Central memory CD4-positive, alpha-beta T cell (primary cell): ENCODE measurements at places on chromosomes 3 and 15.

DNA sequence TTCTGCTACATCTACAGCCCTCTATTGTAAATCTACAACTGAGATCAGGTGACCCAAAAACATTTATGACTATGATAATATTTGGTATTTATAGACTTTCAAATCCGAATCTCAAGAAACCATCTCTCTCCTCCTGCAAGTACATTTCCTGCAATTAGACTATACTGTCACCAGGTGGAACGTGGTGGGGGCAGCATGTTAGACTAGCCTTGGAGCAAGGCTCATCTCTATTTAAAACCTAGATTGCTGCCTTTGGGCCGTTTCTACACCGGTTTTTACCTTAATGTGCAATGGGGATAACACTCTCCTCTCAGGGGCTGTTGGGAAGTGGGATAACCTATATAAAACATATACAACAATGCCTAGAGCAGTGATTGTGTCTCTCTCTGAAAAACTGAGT, 3.8 kb upstream of the KATNBL1 start:
- no peak for DNase-seq

DNA sequence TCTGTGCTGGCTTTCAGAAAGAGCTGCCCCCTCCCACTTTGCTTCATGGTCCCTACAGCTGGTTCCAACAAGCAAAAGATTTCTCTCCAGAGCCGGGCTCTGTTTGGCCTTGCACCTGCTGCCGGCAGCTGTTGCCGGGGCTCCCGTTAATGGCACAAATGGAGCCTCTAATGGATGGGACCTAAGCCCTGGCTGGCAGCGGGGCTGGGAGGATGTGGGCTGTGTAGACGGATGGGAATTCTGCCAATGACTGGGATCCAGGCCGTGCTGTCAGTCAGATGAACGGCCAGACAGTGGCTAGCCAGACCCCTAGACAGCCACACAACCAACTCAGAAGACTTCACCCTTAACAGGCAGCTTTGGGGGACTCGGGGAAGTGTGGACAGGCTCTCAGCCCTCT, 88.0 kb downstream of the RPLP1 start:
- no peak for DNase-seq

- DNase-seq, result no peak
These were observed 2.3 kb upstream of the CCR2 start for GRCh38 chr3:46351646-46352045.

GRCh38 chr3:13825311-13825579, 54.6 kb downstream of the WNT7A start:
- no peak for DNase-seq

- DNase-seq, result no peak
These were observed 47.1 kb downstream of the ERC2 start for GRCh38 chr3:56421205-56421604.

DNA sequence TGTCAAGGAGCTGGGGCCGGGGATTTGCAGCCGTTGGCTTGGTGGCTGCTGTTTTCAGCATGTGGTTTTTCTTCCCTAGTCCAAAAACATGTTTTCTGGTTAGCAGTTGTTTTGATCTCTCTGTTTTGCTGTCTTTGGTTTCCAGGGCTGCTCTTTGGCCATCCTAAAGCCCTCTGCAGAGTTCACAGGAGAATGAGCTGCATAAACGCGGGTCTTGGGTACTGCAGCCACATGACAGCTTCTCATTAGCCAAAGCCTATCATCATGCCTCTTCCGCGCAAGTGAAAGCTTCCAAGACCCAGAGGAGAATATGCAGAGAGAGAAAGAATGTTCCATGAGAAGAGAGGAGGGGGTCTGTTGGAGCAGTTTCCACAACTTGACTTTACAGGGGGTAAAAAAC, 138.5 kb downstream of the NTRK3 start:
- DNase-seq, result no peak

DNA sequence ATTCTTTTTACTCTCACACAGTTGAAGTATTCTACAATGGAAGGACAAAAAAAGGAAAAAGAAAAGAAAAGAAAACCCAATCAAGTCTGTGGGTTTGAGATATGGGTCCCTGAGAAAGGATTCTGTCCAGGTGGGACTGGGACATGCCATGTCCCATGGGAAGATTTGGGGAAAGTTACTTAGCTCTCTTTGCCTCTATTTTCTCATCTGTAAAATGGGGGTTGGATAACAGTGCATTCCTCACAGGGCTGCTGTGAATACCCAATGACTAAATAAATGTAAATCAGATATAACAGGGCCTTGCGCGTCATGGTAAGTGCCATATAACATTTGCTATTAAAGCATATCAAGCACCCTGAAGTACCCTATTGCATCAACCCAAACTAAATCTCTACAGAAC, 105.7 kb downstream of the CPN2 start:
- no peak for DNase-seq

- no peak for DNase-seq
These were observed 197.7 kb downstream of the CD47 start for GRCh38 chr3:107892955-107893624.

GRCh38 chr15:53312707-53313106, 446.8 kb downstream of the WDR72 start:
- DNase-seq, result no peak

- no peak for DNase-seq
These were observed 1.1 kb downstream of the TM6SF1 start for GRCh38 chr15:83108266-83109219.

- DNase-seq, result no peak
These were observed 28.2 kb upstream of the NOX5 start for GRCh38 chr15:68986322-68986721.

DNA sequence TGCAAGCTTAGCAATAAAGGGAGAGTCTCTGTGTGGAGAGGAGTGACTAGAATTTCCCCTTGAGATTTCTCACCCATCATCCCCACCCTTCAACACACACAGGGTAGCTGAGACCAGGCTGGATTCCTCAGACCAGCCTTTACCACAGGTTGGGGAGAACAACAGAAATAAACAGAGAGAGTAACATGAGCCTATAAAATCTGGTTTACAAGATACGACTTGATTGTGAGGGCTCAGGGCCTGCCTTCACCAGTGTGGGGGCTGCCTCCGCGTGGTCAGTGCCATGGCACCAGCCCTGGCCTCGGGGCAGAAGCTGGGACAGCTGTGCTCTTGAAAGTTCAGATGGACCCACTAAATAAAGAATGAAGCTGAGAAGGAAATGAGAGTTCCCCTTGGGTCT, 14.6 kb upstream of the MAGEF1 start:
- DNase-seq, result no peak

- DNase-seq, result no peak
These were observed 106.3 kb upstream of the RNU6-1 start for GRCh38 chr15:67945951-67946700.

DNA sequence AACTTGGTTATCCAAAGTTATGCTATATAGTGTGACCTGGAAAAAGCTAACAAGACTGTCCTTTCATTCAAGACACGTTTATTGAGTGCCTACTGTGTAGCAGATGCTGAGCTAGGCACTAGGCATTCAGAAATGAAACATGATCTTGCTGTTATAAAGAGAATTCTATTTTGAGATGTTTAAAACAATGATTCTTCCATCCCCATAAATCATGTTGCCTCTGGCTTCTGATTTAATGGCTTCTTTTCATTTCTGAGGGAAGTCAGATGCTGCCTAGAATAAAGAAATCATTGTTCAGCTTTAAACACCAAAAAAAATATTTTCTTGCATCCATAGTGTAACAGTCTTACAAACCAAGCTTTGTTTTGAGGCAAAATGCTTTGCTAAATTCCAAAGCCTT, 620.9 kb upstream of the UBE2E2 start:
- DNase-seq, result no peak

GRCh38 chr3:128434524-128434923, 32.2 kb downstream of the DNAJB8 start:
- no peak for DNase-seq

- no peak for DNase-seq
These were observed 7.0 kb downstream of the CEP152 start for GRCh38 chr15:48803877-48804276.

DNA sequence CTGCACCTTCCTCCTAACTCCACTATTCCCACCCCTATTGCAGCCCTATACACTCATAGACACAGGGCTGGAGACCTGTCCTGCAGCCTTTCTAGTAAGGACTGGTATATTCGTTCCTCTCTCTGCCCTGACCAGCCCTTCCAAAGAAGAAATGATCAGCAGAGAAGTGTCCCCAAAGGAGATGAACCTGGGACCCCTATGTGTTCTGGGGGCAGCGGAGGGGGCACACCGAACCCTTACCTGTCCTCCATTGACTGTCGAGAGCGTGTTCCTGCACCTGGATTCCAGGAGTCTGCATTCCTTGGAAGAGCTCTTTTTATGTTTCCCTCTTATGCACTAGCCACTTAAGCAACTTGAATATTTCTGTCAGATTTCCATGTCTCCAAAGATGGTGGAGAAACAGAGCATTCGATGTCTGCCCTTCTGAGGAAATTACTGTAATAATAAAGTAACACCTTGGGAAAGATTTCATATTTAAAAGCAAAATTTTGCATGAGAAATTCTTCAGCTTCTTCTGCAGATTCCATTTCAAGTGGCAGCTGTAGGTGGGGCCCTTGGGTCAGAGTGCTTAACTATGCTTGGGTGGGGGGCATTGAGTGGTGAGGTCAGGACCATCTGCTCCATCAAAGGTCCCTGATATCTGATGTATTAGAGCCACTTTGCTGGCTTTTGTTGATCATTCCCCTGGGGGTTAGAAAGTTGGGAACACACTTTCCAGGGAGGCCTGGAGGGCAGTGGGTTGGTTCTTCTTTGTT, 6.3 kb downstream of the EPHB1 start:
- DNase-seq, result no peak

DNA sequence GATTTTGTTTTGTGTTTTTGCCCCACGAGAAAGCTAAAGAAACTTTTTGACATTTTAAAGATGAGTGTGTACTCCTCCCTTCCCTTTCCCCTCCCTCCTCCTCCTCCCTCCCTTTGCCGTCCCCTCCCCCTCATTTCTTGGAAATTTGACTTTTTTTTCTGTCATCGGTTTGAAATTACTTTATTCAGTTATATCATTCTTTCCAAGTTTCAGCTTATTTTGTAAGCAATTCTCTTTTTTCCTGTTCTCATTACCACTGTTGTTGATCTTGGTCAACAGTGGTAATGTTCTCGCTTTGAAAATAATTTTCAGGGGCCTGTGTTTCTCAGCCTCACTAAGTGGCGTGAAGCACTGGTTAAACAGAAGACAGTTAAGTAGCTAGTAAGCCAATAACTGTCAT, 178.4 kb downstream of the AKAP13 start:
- no peak for DNase-seq

GRCh38 chr3:16504242-16504641, 9.3 kb downstream of the RFTN1 start:
- no peak for DNase-seq

- no peak for DNase-seq
These were observed 211.3 kb downstream of the TBC1D2B start for GRCh38 chr15:77866186-77866585.

DNA sequence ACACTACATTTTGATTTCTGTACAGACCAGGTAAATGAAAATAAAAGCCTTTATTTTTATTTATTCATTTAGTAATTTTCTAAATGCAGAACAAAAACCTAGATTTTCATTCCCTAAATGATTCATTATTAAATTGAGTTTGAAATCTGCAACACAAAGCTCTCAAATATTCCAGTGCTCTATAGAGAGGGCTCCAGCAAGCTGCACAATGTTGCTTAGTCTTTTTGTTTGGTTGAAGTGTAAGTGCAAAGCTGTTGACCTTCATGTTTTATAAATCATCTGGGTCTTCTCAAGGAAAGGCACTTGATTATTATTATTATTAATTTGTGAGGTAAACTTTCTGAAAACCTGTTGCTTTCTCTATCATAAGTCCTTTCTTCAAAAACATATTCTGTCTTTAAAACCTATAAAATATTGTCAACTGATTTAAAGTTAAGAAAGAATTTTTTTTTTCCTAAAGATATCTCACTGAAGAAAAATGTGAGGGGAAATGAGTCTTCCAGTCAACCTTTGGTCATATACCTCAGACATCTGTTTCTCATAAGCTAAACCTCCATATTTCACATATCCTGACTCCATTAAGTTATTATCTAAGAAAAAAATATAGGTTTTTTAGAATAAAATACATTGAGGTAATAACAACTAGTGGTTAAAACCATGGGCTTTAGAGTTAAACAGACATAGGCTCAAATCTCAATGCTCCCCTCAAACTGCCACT, 100.7 kb downstream of the ZIC4 start:
- no peak for DNase-seq

- DNase-seq, result no peak
These were observed 164.3 kb upstream of the NUDT16 start for GRCh38 chr3:131217296-131217741.

DNA sequence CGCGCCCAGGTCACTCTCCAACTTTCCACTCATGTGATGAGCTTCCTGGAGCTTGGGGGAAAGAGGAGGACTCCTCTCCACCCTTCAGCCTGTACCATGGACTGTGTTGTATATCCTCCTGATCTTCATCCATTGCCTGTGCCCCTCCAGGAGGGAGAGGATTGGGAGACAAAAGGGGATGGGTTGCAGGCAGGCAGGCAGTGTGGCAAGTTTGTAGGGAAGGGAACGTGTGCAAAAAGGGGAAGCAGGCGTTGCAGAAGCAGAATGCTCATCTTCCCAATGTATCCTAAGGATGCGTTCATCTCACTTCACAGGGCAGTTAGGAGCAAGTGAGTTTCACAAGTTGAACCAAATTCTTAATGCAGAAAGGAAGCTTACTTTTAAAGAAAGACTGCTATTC, 28.1 kb upstream of the GHSR start:
- no peak for DNase-seq

GRCh38 chr15:77629070-77630030, 3.4 kb downstream of the LINGO1 start:
- DNase-seq, result no peak

DNA sequence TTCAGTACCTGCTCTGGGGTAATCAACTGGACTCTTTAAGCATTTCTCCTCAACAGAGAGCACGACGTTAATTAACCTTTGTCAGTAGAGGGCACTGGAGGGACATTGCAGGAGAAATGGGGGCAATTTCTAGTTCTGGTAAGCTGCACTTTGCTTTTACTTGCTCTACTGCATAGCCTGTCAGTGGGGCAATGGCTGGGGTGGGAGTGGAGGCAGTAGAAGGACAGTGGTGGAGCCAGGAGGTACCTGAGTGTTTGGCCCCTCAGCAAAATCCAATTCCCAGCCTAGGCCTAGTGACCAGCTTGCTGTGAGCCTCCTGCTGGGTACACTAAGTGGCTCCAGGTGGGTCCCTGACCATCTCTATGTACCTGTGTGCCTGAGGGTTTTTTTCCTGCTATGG, 18.3 kb upstream of the MED12L start:
- no peak for DNase-seq

GRCh38 chr3:175606650-175607318, 747.6 kb downstream of the NAALADL2 start:
- no peak for DNase-seq
